Heart left ventricle (tissue), 16 donors: ENCODE measurements at places on chromosomes 12 and 14. TPM values are rescaled to one million over a fixed set of nuclear protein-coding genes. Genes with fewer than 3 reads are reported as not detected.

DNA sequence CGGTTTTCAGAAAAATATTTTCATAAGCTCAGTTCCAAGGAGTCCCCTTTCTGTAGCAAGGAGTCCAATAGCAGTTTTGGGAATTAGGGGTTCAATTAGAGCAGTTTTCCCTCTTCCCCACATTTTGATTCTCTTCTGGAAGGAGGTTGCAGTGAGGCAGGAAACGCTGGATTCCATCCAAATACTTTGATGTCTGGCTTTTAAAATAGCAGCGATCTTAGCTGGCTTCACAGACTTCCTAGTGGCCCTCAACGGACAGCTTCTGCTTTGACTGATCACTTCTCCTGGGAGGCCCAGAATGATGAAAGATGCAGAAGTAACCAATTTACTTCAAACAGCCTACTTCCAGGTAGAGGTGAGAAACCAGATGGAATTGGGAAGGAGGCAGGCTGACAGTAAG lies 63.1 kb downstream of the C12orf75 start:
- no peaks in the 10 kb centered on the region for H3K36me3 ChIP-seq
- H3K4me1 ChIP-seq, result no peaks in the 10 kb centered on the region
- no peaks in the 10 kb centered on the region for H3K27me3 ChIP-seq

DNA sequence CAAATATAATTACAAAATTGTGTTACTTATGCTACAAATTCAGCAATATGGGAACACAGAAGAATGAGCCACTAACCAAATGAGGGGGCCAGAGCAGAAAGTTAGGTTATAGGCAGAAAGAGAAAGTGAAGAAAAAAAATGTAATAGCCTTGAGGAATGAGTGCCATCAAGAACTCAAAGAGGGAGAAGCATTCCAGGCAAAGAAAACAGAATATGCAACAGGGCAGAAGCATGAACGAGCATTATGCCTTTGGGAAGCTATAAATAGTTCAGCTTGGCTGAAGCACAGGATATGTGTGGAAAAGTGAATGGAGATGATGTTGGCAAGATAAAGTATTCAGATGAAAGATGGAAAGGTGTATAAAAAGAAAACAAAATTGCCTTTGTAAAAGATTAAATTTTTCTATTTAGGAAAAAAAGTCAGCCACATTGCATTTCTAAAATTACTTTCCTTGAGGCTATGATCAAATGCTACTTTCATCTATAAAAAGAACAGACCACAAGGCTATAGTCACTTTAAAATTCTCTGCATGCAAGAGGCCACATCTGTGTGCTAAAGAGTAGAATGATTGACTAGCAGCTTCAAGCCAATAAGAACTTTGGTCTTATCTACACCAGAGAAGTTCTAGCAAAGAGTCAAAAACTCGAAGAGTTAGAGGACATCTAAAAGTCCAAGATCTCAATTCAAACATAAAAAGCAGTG lies 193.6 kb upstream of the GARIN6 start:
- no peaks in the 10 kb centered on the region for H3K27me3 ChIP-seq
- no peak overlapping the region for H3K4me3 ChIP-seq
- no peaks in the 10 kb centered on the region for H3K36me3 ChIP-seq
- no peaks in the 10 kb centered on the region for H3K4me1 ChIP-seq
- H3K27ac ChIP-seq, result peak overlapping the region; percentile 14
- DNase-seq, result no peak

- no peaks in the 10 kb centered on the region for H3K36me3 ChIP-seq
- H3K27me3 ChIP-seq, result peaks cover 33% of the 10 kb centered on the region
- peaks cover 5% of the 10 kb centered on the region for H3K4me1 ChIP-seq
- no peak for DNase-seq
- H3K4me3 ChIP-seq, result no peak overlapping the region
Measured at GRCh38 chr12:131221061-131221956, 267.6 kb downstream of the ADGRD1 start.

GRCh38 chr12:56243731-56244181 lies 13.9 kb downstream of the SLC39A5 start:
- H3K4me1 ChIP-seq, result peaks cover 8% of the 10 kb centered on the region
- no peak overlapping the region for H3K27ac ChIP-seq
- H3K27me3 ChIP-seq, result no peaks in the 10 kb centered on the region
- DNase-seq, result no peak
- no peak overlapping the region for H3K4me3 ChIP-seq

DNA sequence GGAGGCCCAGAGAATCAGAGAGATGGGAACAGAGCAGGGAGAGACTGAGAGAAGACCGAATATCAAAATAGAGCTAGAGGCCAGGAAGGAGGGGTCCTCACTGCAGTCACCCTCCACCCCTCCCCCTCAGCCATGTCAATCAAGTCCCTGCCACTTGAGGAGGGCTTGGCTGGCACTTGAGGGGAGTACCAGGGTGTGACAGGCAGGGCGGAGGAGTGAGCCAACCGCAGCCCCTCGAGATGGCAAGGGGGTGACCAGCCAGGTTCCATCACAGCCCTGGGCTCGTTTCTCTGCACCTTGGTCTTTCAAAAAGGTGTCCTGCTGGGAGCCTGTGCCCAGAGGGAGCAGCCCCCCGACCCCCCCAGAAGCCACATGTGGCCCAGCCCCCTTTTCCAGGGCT lies 4.2 kb downstream of the AQP5 start:
- no peak overlapping the region for H3K4me3 ChIP-seq
- H3K27ac ChIP-seq, result no peak overlapping the region
- H3K36me3 ChIP-seq, result no peaks in the 10 kb centered on the region
- no peak for DNase-seq
- peaks cover 14% of the 10 kb centered on the region for H3K27me3 ChIP-seq
- H3K4me1 ChIP-seq, result peaks cover 28% of the 10 kb centered on the region

DNA sequence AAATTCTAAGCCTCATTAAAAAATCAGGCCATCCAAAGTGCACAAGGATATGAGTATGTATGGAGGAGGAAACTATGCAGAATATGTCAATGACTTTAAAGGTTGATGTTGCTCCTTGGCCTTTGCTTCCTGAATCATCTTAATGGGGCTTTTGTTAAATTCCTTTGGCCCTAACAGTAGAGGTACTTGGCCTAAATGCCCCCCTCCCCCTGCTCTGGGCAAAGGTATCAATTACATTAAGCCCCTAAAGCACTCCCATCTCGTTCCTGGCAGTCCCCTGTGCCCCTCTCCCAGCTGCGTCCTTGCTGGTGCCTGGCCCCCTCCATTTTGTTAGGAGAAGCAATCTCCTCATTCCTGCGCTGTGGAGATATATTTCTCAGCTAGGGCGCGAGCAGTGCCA lies 4.8 kb downstream of the COPZ1 start:
- no peaks in the 10 kb centered on the region for H3K36me3 ChIP-seq
- peaks cover 22% of the 10 kb centered on the region for H3K4me1 ChIP-seq
- no peak for DNase-seq
- H3K4me3 ChIP-seq, result no peak overlapping the region
- H3K27ac ChIP-seq, result no peak overlapping the region
- H3K27me3 ChIP-seq, result no peaks in the 10 kb centered on the region

Gene TMEM229B
- total RNA-seq, result 2.6 TPM

- H3K4me1 ChIP-seq, result no peaks in the 10 kb centered on the region
- H3K36me3 ChIP-seq, result no peaks in the 10 kb centered on the region
- H3K4me3 ChIP-seq, result no peak overlapping the region
- H3K27me3 ChIP-seq, result no peaks in the 10 kb centered on the region
- DNase-seq, result no peak
- H3K27ac ChIP-seq, result no peak overlapping the region
Measured at GRCh38 chr14:105765893-105766614, 239.7 kb downstream of the TMEM121 start.

Gene DHRS4
- 25.2 TPM for total RNA-seq

DNA sequence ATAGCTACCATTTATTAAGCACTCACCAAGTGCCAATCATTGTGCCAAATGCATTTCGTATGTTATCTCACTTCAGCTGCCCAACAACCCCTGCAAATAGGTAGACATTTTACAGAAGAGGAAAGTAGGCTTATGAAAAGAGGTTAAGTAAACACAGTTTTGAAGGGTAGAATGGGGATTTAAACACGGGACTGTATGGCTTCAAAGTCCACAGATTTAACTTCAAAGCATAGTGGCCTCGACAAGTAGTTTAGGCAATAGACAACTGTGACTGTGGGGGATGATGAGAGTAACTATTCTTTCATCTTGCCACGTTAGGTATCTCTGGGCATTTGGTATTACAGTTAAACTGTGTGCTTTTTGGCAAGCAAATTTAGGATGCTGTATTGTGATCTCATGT lies 266.8 kb upstream of the SRRM4 start:
- DNase-seq, result no peak
- no peak overlapping the region for H3K4me3 ChIP-seq
- peaks cover 7% of the 10 kb centered on the region for H3K27me3 ChIP-seq
- H3K36me3 ChIP-seq, result no peaks in the 10 kb centered on the region
- no peaks in the 10 kb centered on the region for H3K4me1 ChIP-seq

DNA sequence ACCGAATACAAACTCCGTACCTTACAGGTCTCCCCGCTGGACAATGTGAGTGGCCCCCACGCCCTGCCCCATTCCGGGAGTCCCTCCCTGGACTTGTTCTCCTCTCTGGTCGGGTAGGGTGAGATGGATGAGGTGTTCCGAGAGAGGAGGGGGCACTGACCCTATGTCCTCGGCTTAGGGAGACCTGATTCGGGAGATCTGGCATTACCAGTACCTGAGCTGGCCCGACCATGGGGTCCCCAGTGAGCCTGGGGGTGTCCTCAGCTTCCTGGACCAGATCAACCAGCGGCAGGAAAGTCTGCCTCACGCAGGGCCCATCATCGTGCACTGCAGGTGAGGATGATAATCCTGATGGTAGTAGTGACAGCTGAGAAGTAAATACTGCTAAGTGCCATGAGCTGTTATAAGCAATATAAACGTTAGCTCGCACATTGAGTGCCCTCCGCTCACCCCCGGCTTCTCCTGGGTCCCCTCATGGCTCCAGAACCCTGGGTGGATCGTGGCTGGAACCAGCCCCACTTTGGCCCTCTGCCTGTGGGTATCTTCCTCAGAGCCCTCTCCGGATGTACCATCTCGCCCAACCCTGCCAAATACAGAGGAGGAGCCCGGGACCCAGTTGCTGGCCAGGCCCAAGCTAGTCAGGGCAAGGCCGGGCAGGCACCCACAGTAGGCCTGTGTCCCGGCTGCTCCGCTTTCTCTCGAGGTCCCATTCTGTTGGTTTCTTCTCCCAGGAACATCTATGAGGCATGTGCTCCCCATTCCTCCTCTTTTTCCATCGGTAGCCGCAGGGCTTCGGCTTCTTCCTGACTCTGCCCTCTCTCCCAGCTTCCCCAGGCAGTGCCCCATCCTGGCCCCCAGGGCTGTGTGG lies 6.8 kb downstream of the PTPN6 start:
- peak overlapping the region; percentile 80 for H3K27ac ChIP-seq
- DNase-seq, result peak; percentile 20
- no peaks in the 10 kb centered on the region for H3K27me3 ChIP-seq
- H3K36me3 ChIP-seq, result no peaks in the 10 kb centered on the region
- peaks cover 27% of the 10 kb centered on the region for H3K4me1 ChIP-seq

- no peak overlapping the region for H3K27ac ChIP-seq
- no peaks in the 10 kb centered on the region for H3K4me1 ChIP-seq
- H3K27me3 ChIP-seq, result no peaks in the 10 kb centered on the region
- no peaks in the 10 kb centered on the region for H3K36me3 ChIP-seq
- peak; percentile 45 for DNase-seq
Measured at GRCh38 chr14:22471545-22472121, 117.4 kb downstream of the DAD1 start.

DNA sequence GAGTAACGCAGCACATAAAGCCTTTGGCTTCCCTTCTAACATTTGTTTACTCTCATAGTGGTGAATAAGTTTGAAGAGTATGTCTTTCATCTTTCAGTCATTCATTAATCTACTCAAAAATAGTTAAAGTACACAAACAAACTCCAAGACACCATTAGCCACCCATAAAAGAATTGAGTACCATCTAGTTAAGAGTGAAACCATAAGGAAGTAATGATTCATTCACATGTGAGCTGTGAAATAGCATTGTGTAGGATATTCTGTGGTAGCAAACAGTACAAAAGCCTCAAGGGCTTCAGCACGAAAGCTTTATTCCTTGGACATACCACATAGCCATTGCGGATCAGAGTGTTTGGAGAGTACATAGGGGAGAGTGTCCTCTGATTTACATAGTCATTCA lies 13.9 kb downstream of the SYT1 start:
- DNase-seq, result no peak
- H3K27ac ChIP-seq, result no peak overlapping the region
- H3K4me1 ChIP-seq, result no peaks in the 10 kb centered on the region
- H3K27me3 ChIP-seq, result no peaks in the 10 kb centered on the region

DNA sequence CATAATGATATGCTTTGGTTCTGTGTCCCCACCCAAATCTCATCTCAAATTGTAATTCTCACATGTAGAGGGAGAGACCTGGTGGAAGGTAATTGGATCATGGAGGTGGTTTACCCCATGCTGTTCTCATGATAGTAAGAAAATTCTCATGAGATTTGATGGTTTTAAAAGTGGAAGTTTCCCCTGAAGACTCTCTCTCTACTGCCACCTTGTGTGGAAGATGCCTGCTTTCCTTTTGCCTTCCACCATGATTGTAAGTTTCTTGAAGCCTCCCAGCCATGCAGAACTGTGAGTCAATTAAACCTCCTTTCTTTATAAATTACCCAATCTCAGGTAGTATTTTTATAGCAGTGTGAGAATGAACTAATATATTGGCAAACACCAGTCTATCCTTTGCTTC lies 260.4 kb upstream of the PPFIA2 start:
- no peaks in the 10 kb centered on the region for H3K4me1 ChIP-seq
- DNase-seq, result no peak
- H3K27ac ChIP-seq, result no peak overlapping the region
- no peaks in the 10 kb centered on the region for H3K36me3 ChIP-seq
- no peak overlapping the region for H3K4me3 ChIP-seq

- no peaks in the 10 kb centered on the region for H3K36me3 ChIP-seq
- H3K27ac ChIP-seq, result no peak overlapping the region
- no peaks in the 10 kb centered on the region for H3K4me1 ChIP-seq
- no peak overlapping the region for H3K4me3 ChIP-seq
Measured at GRCh38 chr14:68444449-68445168, 348.3 kb downstream of the ZFP36L1 start.

GRCh38 chr14:22390195-22390594 lies 198.8 kb downstream of the DAD1 start:
- no peaks in the 10 kb centered on the region for H3K27me3 ChIP-seq
- H3K27ac ChIP-seq, result no peak overlapping the region
- no peak overlapping the region for H3K4me3 ChIP-seq
- no peak for DNase-seq

- no peak for DNase-seq
- no peaks in the 10 kb centered on the region for H3K36me3 ChIP-seq
- no peaks in the 10 kb centered on the region for H3K4me1 ChIP-seq
- no peak overlapping the region for H3K4me3 ChIP-seq
- H3K27ac ChIP-seq, result no peak overlapping the region
Measured at GRCh38 chr12:66697404-66697803, 18.5 kb upstream of the GRIP1 start.

Gene PPP2R5E
- 31.3 TPM for total RNA-seq

DNA sequence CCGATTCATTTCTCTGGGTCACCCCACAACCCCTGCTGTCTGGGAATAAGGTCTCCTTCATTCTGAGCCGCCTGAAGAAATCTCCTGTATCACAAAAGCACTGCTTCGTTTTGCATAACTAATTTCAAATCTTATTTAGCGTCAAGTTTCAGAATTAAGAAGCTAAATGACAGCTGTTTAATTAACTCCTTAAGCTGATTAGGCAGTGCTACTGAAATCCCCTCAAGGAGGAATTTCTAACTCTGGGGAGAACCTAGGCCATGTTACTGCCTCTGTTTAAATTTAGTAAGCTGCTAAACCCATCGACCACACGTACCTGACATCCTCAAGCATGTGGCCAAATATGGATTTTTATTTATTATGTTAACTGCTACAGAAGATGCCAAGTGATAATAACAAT lies 373.6 kb downstream of the GLT1D1 start:
- no peaks in the 10 kb centered on the region for H3K4me1 ChIP-seq
- no peak overlapping the region for H3K27ac ChIP-seq
- H3K36me3 ChIP-seq, result no peaks in the 10 kb centered on the region
- no peaks in the 10 kb centered on the region for H3K27me3 ChIP-seq

GRCh38 chr12:130158754-130159059 lies 3.6 kb upstream of the FZD10 start:
- no peak overlapping the region for H3K27ac ChIP-seq
- H3K4me3 ChIP-seq, result no peak overlapping the region
- DNase-seq, result no peak
- peaks cover 67% of the 10 kb centered on the region for H3K27me3 ChIP-seq

Gene TCL1B
- not detected for total RNA-seq
